ENCODE measurements at places on chromosomes 16 and 17. TPM values are rescaled to one million over a fixed set of nuclear protein-coding genes. Genes with fewer than 3 reads are reported as not detected.

Gene PROCA1
- total RNA-seq = 1.3 TPM

Gene NPB
- total RNA-seq = 0.19 TPM

GRCh38 chr16:10812312-10813098, 6.1 kb downstream of the TVP23A start:
- H3K4me3 ChIP-seq = no peak overlapping the region
- H3K27me3 ChIP-seq = no peaks in the 10 kb centered on the region
- H3K4me1 ChIP-seq = no peaks in the 10 kb centered on the region
- no peaks in the 10 kb centered on the region for H3K36me3 ChIP-seq
- no peak overlapping the region for H3K27ac ChIP-seq
- no peak for DNase-seq

DNA sequence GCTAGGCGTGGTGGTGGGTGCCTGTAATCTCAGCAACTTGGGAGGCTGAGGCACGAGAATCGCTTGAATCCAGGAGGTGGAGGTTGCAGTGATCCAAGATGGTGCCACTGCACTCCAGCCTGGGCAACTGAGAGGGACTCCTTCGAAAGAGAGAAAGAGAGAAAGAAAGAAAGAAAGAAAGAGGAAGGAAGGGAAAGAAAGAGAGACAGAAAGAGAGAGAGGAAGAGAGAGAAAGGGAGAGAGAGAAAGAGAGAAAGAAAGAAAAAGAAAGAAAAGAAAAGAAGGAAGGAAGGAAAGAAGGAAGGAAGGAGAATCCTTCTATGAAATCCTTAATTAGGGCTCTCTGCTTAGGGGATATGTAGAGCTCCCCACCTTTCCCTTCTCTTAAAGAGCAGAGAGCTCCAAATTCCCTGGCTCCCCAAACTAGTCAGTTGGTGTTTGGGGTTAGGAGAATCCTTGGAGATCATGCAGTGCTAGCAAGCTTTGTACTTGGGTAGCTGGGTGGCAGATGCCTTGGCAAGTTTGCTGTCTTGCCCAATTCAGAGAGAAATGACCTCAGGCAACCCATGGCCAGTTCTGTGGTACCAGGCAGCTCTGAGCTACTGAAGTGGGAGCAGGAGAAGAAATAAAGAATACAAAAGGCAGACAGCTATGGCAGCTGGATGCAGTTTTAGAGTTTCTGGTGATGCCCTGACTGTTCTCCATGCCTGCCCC, 8.9 kb upstream of the HOXB13 start:
- H3K36me3 ChIP-seq = no peaks in the 10 kb centered on the region
- peaks cover 100% of the 10 kb centered on the region for H3K27me3 ChIP-seq
- H3K4me1 ChIP-seq = peaks cover 13% of the 10 kb centered on the region
- no peak for DNase-seq
- H3K27ac ChIP-seq = no peak overlapping the region

- no peaks in the 10 kb centered on the region for H3K36me3 ChIP-seq
- no peak overlapping the region for H3K27ac ChIP-seq
Observed at GRCh38 chr17:78269955-78270381, 38.5 kb downstream of the TMEM235 start.

- peaks cover 10% of the 10 kb centered on the region for H3K36me3 ChIP-seq
- no peak overlapping the region for H3K27ac ChIP-seq
- H3K27me3 ChIP-seq = no peaks in the 10 kb centered on the region
- DNase-seq = no peak
- no peak overlapping the region for H3K4me3 ChIP-seq
- no peaks in the 10 kb centered on the region for H3K4me1 ChIP-seq
Observed at GRCh38 chr17:72879877-72880276, 212.6 kb downstream of the SLC39A11 start.

- no peaks in the 10 kb centered on the region for H3K27me3 ChIP-seq
- peak overlapping the region; percentile 82 for H3K27ac ChIP-seq
- H3K36me3 ChIP-seq = peaks cover 67% of the 10 kb centered on the region
- no peak overlapping the region for H3K4me3 ChIP-seq
- peaks cover 85% of the 10 kb centered on the region for H3K4me1 ChIP-seq
- peak; percentile 51 for DNase-seq
Observed at GRCh38 chr17:68437979-68438822, 19.1 kb downstream of the WIPI1 start.

GRCh38 chr17:78168903-78169793, 767 bp downstream of the SYNGR2 start:
- peak overlapping the region; percentile 94 for H3K27ac ChIP-seq
- no peaks in the 10 kb centered on the region for H3K27me3 ChIP-seq
- H3K36me3 ChIP-seq = peaks cover 18% of the 10 kb centered on the region
- peak; percentile 58 for DNase-seq
- H3K4me3 ChIP-seq = peak overlapping the region; percentile 83
- peaks cover 61% of the 10 kb centered on the region for H3K4me1 ChIP-seq

GRCh38 chr16:46746821-46747776, 1.0 kb downstream of the MYLK3 start:
- DNase-seq = peak; percentile 61
- H3K4me3 ChIP-seq = peak overlapping the region; percentile 72
- peak overlapping the region; percentile 96 for H3K27ac ChIP-seq
- H3K36me3 ChIP-seq = no peaks in the 10 kb centered on the region

DNA sequence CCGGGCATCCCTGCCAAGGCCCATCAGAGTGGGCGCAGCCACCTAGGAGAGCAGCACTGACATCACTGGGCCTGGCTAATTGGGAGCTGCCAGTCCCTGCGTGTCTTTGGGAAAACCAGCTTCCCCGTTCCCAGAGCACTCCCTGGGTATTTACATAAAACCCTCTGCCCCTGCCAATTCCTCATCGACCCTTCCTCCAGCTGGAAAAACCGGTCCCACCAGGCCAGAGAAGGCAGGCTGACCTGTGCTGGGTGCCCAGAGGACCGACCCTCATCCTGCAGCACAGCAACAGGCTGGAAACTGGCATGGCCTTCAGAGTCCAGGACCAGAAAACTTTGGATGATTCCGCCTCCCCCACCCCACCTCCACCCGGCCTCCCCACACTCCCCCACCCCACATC, 8.2 kb upstream of the FOXN1 start:
- H3K4me3 ChIP-seq = no peak overlapping the region
- no peak overlapping the region for H3K27ac ChIP-seq
- peaks cover 52% of the 10 kb centered on the region for H3K27me3 ChIP-seq
- H3K4me1 ChIP-seq = peaks cover 8% of the 10 kb centered on the region

GRCh38 chr17:27565874-27566670, 64.9 kb upstream of the LGALS9 start:
- H3K27ac ChIP-seq = peak overlapping the region; percentile 66
- no peaks in the 10 kb centered on the region for H3K27me3 ChIP-seq
- H3K36me3 ChIP-seq = no peaks in the 10 kb centered on the region
- H3K4me3 ChIP-seq = no peak overlapping the region
